A549 treated with CpdA at 1 μM for 4 hours (cell line): ENCODE measurements at places on chromosomes 3 and 15. TPM values are rescaled to one million over a fixed set of nuclear protein-coding genes. Genes with fewer than 3 reads are reported as not detected.

The SLC9C1 gene
- not detected in 5 replicates for total RNA-seq

The PRR23A gene
- total RNA-seq: not detected in 5 replicates

The CPNE9 gene
- 0.13 to 0.41 TPM (median 0.23 TPM) in 4 of 5 replicates, not detected in the other for total RNA-seq

The ISY1 gene
- 22.2 to 25.5 TPM (median 22.7 TPM) in 5 replicates for total RNA-seq

The PAQR5 gene
- total RNA-seq: 98.3 to 125 TPM (median 117 TPM) in 5 replicates

The COMMD4 gene
- total RNA-seq: 167 to 194 TPM (median 184 TPM) in 5 replicates

The B2M gene
- total RNA-seq: 421 to 497 TPM (median 446 TPM) in 5 replicates

The EOMES gene
- 1.8 to 2.5 TPM (median 1.9 TPM) in 5 replicates for total RNA-seq

The HSPBAP1 gene
- 6.2 to 7.1 TPM (median 6.6 TPM) in 5 replicates for total RNA-seq

The CLDN1 gene
- 26.4 to 33.5 TPM (median 29.0 TPM) in 5 replicates for total RNA-seq

The SAMD7 gene
- not detected in 5 replicates for total RNA-seq

The PTX3 gene
- 0.57 to 1.2 TPM (median 0.90 TPM) in 5 replicates for total RNA-seq

The KPNA1 gene
- total RNA-seq: 57.8 to 72.4 TPM (median 61.4 TPM) in 5 replicates

The ZNF774 gene
- total RNA-seq: 0.68 to 1.8 TPM (median 1.3 TPM) in 5 replicates

The TMEM266 gene
- 0.05 to 0.10 TPM (median 0.06 TPM) in 3 of 5 replicates, not detected in the others for total RNA-seq

The FETUB gene
- 0.05 to 0.13 TPM in 2 of 5 replicates, not detected in the others for total RNA-seq

The SLCO3A1 gene
- total RNA-seq: 20.3 to 29.3 TPM (median 27.8 TPM) in 5 replicates

The CLRN1 gene
- not detected in 5 replicates for total RNA-seq

The ZNF385D gene
- total RNA-seq: not detected in 5 replicates

The LARP6 gene
- 56.7 to 84.5 TPM (median 78.1 TPM) in 5 replicates for total RNA-seq

The CLDN11 gene
- total RNA-seq: 0.14 to 0.26 TPM (median 0.22 TPM) in 5 replicates

The BLOC1S6 gene
- 17.5 to 31.1 TPM (median 20.8 TPM) in 5 replicates for total RNA-seq

The KNL1 gene
- total RNA-seq: 5.0 to 10.1 TPM (median 7.3 TPM) in 5 replicates

The EPHB3 gene
- total RNA-seq: 0.31 to 0.80 TPM (median 0.38 TPM) in 5 replicates

The GRM2 gene
- total RNA-seq: 0.05 to 0.18 TPM (median 0.09 TPM) in 4 of 5 replicates, not detected in the other

The RPS17 gene
- total RNA-seq: 3,902 to 4,189 TPM (median 4,043 TPM) in 5 replicates

The LHFPL4 gene
- 0.05 to 0.78 TPM (median 0.08 TPM) in 5 replicates for total RNA-seq

The ALDH1L1 gene
- 0.11 to 0.64 TPM (median 0.23 TPM) in 5 replicates for total RNA-seq

The EPHB1 gene
- total RNA-seq: 0.05 to 0.37 TPM (median 0.16 TPM) in 4 of 5 replicates, not detected in the other

The SLC51B gene
- total RNA-seq: 10.3 to 14.3 TPM (median 12.6 TPM) in 5 replicates

The CSPG5 gene
- total RNA-seq: 0.91 to 1.2 TPM (median 0.97 TPM) in 5 replicates

The NAALADL2 gene
- 0.11 to 0.40 TPM (median 0.34 TPM) in 3 of 5 replicates, not detected in the others for total RNA-seq

The CCRL2 gene
- 0.13 to 0.26 TPM (median 0.22 TPM) in 4 of 5 replicates, not detected in the other for total RNA-seq

The CDHR4 gene
- 0.16 to 0.53 TPM (median 0.40 TPM) in 5 replicates for total RNA-seq

The CTXND1 gene
- total RNA-seq: 0.01 TPM in 1 of 5 replicates, not detected in the others

The GOLGA8J gene
- total RNA-seq: 0.09 TPM in 1 of 5 replicates, not detected in the others

The ZMYND10 gene
- total RNA-seq: 0.36 to 1.3 TPM (median 0.91 TPM) in 5 replicates

The MOBP gene
- 0.09 to 0.25 TPM in 2 of 5 replicates, not detected in the others for total RNA-seq

The SLC2A2 gene
- not detected in 5 replicates for total RNA-seq

The ARIH1 gene
- total RNA-seq: 60.2 to 82.0 TPM (median 72.3 TPM) in 5 replicates

The DNAH12 gene
- 0.05 to 0.19 TPM (median 0.11 TPM) in 4 of 5 replicates, not detected in the other for total RNA-seq

The SLC28A1 gene
- 0.02 to 0.06 TPM (median 0.05 TPM) in 3 of 5 replicates, not detected in the others for total RNA-seq

The MYO5C gene
- 4.4 to 6.3 TPM (median 5.2 TPM) in 5 replicates for total RNA-seq

The LRCH3 gene
- 13.2 to 24.1 TPM (median 15.4 TPM) in 5 replicates for total RNA-seq

The FAIM gene
- 18.5 to 23.7 TPM (median 21.0 TPM) in 5 replicates for total RNA-seq
